Stimulated activated CD8-positive, alpha-beta memory T cell treated with anti-CD3 and anti-CD28 coated beads, Interleukin-4, amount 100 ng/mL, for 4 hours (primary cell): ENCODE measurements at places on chromosomes 12 and 14.

DNA sequence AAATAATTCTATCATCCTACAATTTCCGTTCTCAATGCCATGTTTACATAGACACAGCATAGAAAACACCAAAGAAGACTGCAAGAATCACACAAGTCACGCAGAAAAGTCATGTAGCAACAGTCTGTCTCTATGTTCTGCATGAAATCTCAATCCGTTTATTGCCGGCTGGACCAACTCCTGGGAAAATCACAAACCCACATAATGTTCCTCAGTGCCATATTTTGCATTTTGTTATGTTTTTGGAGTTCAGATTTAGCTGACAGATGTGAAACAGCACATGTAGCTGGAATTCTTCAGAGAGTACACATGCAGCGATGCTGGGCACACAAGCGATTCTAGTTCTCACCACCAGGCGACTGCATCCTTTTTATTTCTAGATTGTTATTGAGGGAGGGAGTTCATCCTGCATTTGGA lies 193.1 kb downstream of the APAF1 start:
- no peak for DNase-seq

- no peak for DNase-seq
Observed at GRCh38 chr12:5510251-5510805, 78.4 kb downstream of the NTF3 start.

DNA sequence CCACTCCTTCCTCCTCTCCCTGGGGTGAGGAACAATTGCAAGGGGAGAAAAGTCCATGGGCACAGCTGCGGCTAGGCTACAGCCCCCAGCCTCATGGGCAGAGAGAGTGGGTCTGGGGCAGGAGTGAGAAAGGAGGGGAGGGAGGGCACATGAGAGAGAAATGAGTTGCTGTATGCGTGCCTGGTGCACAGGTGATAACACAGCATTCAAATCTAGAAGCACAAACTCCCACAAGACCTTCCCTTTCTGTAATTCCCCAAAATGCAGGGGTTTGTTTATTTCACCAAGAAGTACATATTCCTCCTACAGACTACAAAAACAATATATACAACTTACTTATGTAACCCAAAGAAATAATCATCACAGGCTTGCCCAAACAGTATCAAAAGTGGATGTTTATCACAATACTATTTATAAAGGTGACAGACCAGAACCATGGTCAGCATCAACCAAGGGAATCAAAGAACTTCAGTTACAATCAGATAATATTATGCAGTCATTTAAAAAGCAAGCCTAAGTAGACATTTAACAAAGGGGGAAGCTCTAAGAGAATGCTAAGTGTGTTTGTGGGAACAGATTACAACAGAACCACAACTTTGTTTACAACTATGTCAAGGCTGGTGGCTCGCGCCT lies 54.2 kb downstream of the ITPK1 start:
- DNase-seq = no peak

DNA sequence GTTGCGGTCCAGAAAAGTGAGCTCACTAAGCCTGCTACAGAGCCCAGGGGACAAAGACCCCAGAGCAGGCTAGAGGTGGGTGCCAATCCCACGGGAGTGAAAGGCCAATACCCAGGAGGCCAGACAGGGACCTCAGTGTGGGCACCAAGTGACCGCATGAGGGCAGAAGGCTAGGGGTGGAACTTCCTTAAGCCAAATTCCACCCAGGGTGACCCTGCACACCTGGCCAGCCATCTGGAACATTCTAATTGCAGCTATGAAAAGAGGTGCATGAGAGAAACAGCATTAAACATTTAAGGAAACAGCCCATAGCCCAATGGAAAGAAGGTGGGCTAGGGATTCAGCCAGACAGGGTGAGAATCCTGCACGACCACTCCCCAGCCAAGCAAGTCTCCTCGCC lies 19.4 kb downstream of the GLTP start:
- DNase-seq = no peak

GRCh38 chr12:42469355-42470175 lies 120.0 kb downstream of the PRICKLE1 start:
- no peak for DNase-seq

DNA sequence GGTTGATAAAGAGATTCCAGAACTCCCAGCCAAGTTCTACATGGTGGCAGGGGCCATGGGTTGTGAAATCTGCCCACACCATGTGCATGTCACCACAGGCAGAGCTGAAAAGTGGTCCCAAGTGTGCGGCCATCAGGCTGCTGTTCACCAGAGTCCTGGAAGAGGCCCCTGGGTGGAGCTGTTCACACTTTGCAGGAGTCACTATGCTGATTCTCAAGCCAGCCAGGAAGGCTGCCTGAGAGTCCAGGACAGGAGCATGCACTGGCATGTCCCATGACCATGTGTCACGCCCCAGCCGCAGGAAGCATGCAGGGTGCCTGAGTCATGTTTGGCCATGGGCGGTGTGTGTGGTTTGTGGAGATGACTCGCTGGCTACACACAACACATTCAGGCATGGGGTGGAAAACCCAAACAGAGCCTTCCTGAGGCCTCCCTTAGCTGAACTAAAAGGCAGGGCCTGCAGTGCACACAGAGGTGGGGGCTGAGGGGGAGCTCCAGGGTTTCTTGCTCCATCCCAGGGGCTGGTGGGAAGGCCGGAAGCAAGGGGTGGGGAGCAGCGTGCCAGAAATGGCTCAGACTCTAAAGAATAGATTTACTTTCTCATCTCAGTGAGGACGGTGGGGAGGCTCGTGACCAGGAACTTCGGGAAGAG lies 19.4 kb downstream of the ABCB9 start:
- DNase-seq = peak; percentile 75

DNA sequence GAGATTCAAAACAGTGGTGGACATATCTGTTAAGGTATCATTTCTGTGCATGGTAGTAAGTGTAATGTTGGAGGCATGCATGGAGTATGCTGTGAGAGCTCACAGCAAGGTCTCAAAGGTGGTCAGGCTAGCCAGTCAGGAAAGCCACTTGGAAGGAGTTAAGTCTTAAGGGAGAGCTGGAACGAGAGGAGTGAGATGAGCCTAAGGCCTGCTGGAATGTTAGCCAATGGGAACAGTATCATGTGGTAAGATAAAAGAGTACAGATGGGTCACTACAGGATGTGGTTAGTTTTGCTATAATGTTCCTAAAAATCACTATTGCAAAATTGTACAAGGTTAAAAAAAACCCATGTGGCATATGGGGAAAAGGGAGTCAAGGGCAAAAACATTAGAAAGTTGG lies 311.7 kb upstream of the E2F7 start:
- DNase-seq = no peak

GRCh38 chr14:59463787-59464485 lies 1.2 kb downstream of the GPR135 start:
- no peak for DNase-seq

GRCh38 chr12:43127886-43128549 lies 424.0 kb downstream of the ADAMTS20 start:
- no peak for DNase-seq
